ENCODE measurements at places on chromosomes 5 and 9.

DNA sequence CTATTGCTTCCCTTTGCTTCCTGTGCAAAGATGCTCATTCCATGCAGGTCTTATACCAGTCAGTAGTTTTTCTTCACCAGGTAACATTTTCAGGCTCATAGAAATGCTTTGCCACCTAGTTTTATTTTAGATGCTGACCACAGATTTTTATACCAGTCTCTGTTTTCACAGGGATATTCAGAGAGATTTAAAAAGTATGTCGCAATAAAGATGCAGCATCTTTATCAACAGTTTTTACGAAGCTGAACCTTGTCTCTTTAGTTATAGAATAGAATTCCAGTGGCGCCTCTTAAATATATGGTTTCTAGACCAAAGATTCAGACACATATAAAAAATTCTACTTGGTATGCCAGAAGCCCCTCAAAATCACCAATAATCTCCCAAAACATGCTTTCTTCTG, 155.7 kb upstream of the PCSK5 start:
- no peak for DNase-seq

- DNase-seq = no peak
Observed at GRCh38 chr5:158884827-158885518, 214.7 kb downstream of the EBF1 start.

DNA sequence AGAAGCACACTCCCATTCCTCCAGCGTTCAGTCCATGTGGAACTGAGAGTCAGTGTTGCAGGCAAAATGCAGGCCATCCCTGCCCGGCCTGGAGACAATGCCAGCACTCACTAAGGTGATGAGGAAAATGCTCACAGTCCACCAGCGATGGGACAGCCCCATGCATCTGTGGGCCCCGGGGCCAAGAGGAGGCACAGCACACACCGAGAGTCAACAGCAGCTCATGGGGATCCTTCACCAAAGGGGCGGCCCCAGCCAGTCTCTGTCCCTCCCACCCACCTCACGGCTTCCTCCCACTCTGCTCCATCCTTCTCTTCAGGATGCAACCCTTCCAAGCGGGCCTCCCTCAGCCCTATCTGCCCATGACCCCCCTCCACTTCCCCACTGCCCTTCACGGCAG, 6.2 kb downstream of the SEMA4D start:
- no peak for DNase-seq

GRCh38 chr9:122246666-122247065, 17.9 kb upstream of the LHX6 start:
- DNase-seq = no peak

Measured in keratinocyte (primary cell).